ENCODE measurements at places on chromosomes 7 and 10. TPM values are rescaled to one million over a fixed set of nuclear protein-coding genes. Genes with fewer than 3 reads are reported as not detected.

DNA sequence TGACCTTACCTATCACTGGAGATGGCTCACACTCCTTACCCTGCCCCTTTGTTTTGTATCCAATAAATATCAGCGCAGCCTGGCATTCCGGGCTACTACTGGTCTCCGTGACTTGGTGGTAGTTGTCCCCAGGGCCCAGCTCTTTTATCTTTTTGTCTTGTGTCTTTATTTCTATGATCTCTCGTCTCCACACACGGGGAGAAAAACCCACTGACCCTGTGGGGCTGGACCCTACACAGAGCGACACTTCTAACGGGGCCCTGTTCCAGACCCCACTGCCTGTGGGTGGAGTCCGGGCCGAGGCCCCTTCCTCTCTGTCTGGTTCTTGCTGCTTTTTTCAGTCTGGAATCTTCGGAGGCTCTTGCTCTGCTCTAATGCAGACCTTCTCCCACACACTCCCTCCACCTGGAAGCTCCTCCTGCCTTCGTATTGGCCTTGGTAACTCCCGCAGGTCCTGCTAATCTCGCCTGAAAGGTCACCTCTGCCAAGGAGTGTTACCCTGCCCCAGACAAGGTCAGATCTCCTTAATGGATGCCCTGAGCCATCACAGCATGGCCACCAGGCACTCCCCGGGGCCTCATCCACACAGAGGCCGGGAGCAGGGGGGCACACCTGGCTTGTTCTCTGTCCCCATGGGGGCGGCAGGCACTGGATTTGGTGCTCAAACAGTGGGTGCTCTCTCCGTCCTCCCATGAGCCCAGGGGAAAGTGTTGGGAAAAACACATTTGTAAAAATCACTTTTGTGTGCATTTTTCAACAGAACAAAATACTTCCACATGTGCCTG lies 531.7 kb downstream of the PTPRN2 start:
- no peak for DNase-seq
- H3K27me3 ChIP-seq: peaks cover under 1% of the 10 kb centered on the region

DNA sequence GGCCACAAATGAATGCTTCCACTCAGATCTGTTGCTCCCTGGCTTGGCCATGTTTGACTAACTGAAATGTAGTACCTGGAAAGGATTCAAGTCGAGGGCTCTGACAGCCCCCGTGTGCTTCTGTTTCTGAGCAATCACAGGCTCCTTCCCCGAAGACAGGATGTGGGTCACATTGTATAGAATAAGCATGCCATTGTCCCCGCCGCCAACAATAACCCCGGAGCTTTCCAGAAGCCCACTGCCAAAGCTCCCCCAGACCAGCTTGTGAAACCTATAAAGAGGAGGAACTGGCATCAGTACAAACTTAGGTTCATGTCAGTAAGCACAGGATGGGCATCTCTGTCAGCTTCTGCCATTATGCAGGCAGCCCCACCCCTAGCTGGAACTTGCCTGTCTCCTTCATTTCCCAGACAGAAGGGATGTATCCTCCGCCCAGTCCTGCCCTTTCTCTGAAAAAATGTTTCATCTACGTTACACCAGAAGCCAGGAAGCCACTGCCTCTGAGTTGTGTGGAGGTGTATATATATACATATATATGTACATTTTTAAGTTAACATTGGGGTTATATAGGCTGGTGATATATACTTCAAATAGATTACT lies 10.3 kb downstream of the SEC31B start:
- DNase-seq: no peak
- no peak overlapping the region for H3K4me3 ChIP-seq
- no peak overlapping the region for H3K27ac ChIP-seq
- H3K36me3 ChIP-seq: no peaks in the 10 kb centered on the region

GRCh38 chr7:86598311-86598710 lies 45.4 kb upstream of the GRM3 start:
- DNase-seq: peak; percentile 39
- H3K4me3 ChIP-seq: no peak overlapping the region
- no peaks in the 10 kb centered on the region for H3K27me3 ChIP-seq
- no peaks in the 10 kb centered on the region for H3K36me3 ChIP-seq
- no peak overlapping the region for H3K27ac ChIP-seq
- no peaks in the 10 kb centered on the region for H3K4me1 ChIP-seq

GRCh38 chr7:5526100-5526905 lies 102.7 kb upstream of the TNRC18 start:
- peaks cover 60% of the 10 kb centered on the region for H3K36me3 ChIP-seq
- DNase-seq: no peak
- H3K27me3 ChIP-seq: no peaks in the 10 kb centered on the region

- H3K4me1 ChIP-seq: peaks cover 14% of the 10 kb centered on the region
- DNase-seq: no peak
- H3K36me3 ChIP-seq: no peaks in the 10 kb centered on the region
- H3K4me3 ChIP-seq: no peak overlapping the region
Observed at GRCh38 chr7:11702938-11703337, 129.1 kb downstream of the THSD7A start.

GRCh38 chr10:34492081-34492480 lies 323.0 kb downstream of the PARD3 start:
- DNase-seq: no peak
- H3K27me3 ChIP-seq: no peaks in the 10 kb centered on the region
- H3K27ac ChIP-seq: no peak overlapping the region
- H3K4me1 ChIP-seq: no peaks in the 10 kb centered on the region
- no peaks in the 10 kb centered on the region for H3K36me3 ChIP-seq

GRCh38 chr7:15915686-15916293 lies 229.3 kb upstream of the MEOX2 start:
- no peak overlapping the region for H3K4me3 ChIP-seq
- H3K27ac ChIP-seq: no peak overlapping the region
- H3K36me3 ChIP-seq: no peaks in the 10 kb centered on the region
- no peak for DNase-seq

DNA sequence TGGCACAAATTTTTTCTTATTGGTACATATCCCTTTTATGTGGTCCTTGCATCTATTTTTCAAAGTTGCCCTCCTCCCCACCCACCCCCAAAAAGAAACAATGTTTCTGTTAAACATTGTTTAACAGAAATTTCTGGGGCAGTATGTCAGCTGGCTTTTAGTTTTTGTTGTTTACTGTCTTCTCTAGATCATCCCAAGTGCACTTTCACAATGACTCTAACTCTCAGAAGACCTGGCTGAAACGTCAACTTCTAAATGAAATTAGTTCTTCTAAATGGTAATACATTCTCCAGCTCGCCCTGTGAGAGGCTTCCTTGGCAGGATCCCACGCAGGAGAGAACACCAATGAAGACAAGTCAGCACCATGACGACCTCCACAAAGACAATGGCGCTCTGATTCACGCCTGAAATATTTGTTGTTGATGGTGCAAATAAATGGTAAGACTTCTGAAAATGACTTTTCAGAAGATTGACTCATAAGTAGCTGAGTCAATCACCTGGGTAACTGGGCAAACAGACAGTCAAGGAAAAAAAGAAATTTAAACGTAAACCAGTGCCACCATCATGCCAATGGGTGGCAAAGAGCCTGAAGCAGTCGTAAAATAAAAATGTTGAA lies 293.7 kb downstream of the FZD1 start:
- H3K4me3 ChIP-seq: no peak overlapping the region
- peak; percentile 19 for DNase-seq
- H3K36me3 ChIP-seq: no peaks in the 10 kb centered on the region
- no peaks in the 10 kb centered on the region for H3K4me1 ChIP-seq

DNA sequence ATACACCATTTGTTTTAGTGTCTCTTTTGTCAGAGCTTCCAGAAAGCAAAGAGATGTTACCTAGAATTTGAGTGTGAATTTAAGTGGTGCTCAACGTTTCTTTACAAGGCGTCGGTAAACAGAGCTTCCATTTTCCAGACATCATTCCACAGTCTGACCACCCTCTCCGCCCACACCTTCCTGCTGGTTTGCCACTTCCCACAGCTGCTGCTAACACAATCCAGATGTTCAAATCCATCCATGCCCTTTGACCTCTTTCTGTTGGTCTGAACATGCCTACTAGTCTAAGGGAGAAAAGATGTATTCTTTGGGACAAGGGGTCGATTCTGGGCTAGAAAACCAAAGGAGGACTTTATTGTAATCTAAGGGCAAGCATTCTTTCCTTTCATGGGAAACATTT lies 86.1 kb downstream of the FAM107B start:
- H3K4me3 ChIP-seq: no peak overlapping the region
- H3K36me3 ChIP-seq: no peaks in the 10 kb centered on the region
- peak; percentile 69 for DNase-seq
- H3K4me1 ChIP-seq: peaks cover 6% of the 10 kb centered on the region

DNA sequence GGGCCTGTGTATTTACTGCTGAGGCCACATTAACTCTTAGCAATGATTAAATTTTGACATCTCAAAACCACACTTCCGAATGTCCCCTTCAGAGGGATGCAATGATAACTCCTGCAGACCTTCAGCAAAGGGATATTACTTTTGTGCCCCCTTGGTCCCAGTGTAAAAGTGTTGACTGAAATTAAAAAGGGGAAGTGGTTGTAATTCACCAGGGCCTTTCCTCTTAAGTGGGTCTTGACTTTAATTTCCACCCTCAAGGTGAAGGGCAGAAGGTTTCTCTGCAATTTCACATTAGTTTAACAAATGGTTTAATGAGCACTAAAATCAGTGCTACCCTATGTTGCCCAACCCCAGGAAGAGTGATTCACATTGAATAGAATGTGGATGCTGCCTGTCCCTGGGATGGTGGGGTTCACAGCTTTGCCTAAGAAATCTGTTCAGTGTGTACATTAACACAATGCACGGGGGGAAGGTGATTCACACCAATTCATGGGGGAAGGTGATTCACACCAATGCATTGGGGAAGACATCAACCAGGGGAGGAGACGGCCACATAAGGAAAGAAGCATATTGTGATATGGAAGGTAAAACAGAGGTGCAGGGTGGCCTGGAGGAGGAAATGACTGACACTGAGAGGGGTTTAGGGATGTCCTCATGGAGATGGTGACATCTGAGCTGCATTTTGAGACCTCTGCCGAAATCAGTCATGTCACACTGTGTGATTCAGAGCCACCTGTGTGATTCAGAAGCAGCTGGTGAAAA lies 19.4 kb upstream of the TNS3 start:
- DNase-seq: no peak
- no peak overlapping the region for H3K27ac ChIP-seq
- H3K36me3 ChIP-seq: no peaks in the 10 kb centered on the region
- H3K27me3 ChIP-seq: no peaks in the 10 kb centered on the region
- H3K4me3 ChIP-seq: no peak overlapping the region
- no peaks in the 10 kb centered on the region for H3K4me1 ChIP-seq

- no peak overlapping the region for H3K4me3 ChIP-seq
- no peak for DNase-seq
- H3K36me3 ChIP-seq: no peaks in the 10 kb centered on the region
- H3K27ac ChIP-seq: no peak overlapping the region
- no peaks in the 10 kb centered on the region for H3K27me3 ChIP-seq
- peaks cover 4% of the 10 kb centered on the region for H3K4me1 ChIP-seq
Observed at GRCh38 chr10:30158325-30158960, 99.1 kb upstream of the JCAD start.

GRCh38 chr7:33043501-33044400 lies 18.8 kb downstream of the NT5C3A start:
- no peak overlapping the region for H3K4me3 ChIP-seq
- H3K36me3 ChIP-seq: no peaks in the 10 kb centered on the region
- H3K27me3 ChIP-seq: no peaks in the 10 kb centered on the region
- H3K4me1 ChIP-seq: peaks cover 60% of the 10 kb centered on the region

GRCh38 chr10:116521424-116522290 lies 24.1 kb upstream of the PNLIP start:
- H3K4me1 ChIP-seq: no peaks in the 10 kb centered on the region
- peak; percentile 48 for DNase-seq
- H3K27me3 ChIP-seq: peaks cover 6% of the 10 kb centered on the region
- H3K27ac ChIP-seq: no peak overlapping the region

GRCh38 chr10:97059006-97059871 lies 126.5 kb downstream of the SLIT1 start:
- DNase-seq: no peak
- H3K4me1 ChIP-seq: no peaks in the 10 kb centered on the region
- no peaks in the 10 kb centered on the region for H3K36me3 ChIP-seq
- no peak overlapping the region for H3K27ac ChIP-seq
- H3K27me3 ChIP-seq: no peaks in the 10 kb centered on the region

- DNase-seq: no peak
- no peak overlapping the region for H3K27ac ChIP-seq
- peaks cover 38% of the 10 kb centered on the region for H3K4me1 ChIP-seq
Observed at GRCh38 chr7:1919539-1920265, 249.6 kb downstream of the ELFN1 start.

GRCh38 chr10:76073524-76073923 lies 642.1 kb downstream of the LRMDA start:
- H3K27me3 ChIP-seq: no peaks in the 10 kb centered on the region
- H3K4me3 ChIP-seq: no peak overlapping the region
- H3K27ac ChIP-seq: no peak overlapping the region
- no peak for DNase-seq

DNA sequence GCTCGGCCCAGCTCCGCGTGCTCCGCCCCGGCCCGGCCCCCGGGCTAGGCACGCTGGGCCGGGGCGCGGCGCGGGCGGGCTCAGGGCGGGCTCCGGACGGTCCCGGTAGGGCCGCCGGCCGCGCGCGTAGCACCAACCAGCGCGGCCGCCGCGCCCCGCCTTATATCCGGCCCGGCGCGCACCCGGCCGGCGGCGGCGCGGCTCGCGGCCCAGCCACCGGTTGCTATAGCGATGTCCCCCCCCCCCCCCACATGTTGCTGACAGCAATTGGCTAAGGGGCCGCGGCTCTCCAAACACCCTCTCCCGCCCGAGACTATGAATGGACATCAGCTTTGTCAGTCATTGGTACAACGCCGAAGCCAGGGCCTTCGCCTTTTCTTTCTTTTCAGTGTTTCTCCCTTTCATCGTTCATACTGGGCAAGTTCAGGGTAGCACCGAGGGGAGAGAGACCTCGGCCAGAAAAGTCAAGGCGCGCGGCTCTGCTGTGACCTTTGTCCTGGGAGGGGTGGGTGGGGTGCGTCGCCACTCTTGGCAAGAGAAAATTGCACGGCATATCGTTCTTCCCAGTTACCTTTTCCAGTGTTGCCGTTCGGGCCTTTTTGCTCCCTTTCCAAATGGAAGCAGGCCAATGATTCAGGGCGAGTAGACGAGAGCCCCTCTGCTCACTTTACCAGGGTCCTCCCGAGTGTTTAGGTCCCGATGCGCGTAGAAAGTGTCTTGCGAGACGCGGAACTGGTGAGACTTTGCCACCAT lies 354.2 kb downstream of the DNAJB6 start:
- H3K27me3 ChIP-seq: peaks cover 93% of the 10 kb centered on the region
- no peaks in the 10 kb centered on the region for H3K36me3 ChIP-seq
- no peak for DNase-seq
- H3K27ac ChIP-seq: no peak overlapping the region
- no peaks in the 10 kb centered on the region for H3K4me1 ChIP-seq

Gene NUTM2E
- 0.49 TPM for total RNA-seq

Gene SH2B2
- 11.3 TPM for total RNA-seq

Gene TFEC
- total RNA-seq: 4.5 TPM

Gene TSPAN14
- 55.8 TPM for total RNA-seq

Gene POMZP3
- total RNA-seq: 32.2 TPM

Gene TMEM229A
- total RNA-seq: 22.2 TPM

Gene STX1A
- 47.1 TPM for total RNA-seq

Gene CPXM2
- total RNA-seq: not detected

Gene LRRC4
- 16.1 TPM for total RNA-seq

Gene KCP
- not detected for total RNA-seq

Gene SUN3
- not detected for total RNA-seq

Gene MUC3A
- 2.0 TPM for total RNA-seq

Measured in A673 (cell line).